ENCODE measurements at places on chromosomes 4 and X.

DNA sequence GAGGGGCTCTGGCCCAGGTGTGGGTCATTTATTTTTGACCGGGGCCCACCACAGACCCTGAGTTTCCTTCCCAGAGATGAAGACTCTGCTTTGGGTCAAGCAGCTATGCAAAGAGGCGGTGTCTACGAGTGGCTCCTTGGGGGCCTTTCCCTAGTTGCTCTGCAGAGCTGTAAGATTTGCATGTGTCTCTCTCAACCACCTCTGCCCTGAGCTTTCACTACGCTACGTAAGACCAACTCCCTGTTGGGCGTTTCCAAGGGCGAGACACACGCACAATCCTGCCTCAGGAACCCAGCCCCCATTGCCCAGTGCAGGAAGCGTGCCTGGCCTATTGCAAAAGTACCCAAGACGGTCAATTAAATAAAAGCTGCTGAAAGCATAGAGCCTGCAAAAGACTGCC lies 10.0 kb upstream of the ANOS1 start:
- no peak for DNase-seq

DNA sequence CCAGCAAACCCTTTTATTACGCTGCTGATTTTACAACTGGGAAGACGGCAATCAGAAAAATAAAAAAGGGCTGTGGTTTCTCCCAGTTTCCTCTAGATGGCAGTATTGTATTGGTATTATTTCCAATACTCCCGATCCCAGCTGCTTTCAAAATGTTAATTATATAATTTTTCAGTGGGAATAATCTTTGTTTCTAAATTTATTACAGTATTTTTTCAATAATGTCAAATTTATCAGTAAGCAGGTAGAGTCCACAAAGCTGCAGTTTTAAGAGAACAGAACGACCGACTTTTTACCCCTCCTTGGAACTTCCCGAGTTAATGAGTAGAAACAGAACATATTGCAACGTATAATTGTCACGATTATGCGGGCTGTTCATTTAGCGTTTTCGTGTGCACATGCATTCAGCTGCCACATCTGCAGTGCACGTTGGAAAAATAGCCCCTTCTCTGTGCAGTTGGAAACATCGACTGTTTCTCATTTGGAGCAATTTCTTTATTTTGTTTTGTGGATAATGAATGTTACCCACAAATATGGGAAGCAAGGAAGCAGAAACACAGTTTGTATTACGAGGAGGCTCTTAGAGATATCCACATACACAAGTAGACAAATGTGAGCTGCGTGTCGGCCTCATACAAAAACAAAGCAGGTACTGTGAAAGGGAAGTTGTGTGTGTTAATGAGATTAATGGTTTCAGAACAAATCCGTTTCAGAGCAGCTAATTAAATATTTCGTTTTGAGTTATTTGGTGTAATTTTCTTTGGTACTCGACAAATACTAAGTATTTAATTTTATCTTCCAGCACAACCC lies 188.0 kb downstream of the STIM2 start:
- no peak for DNase-seq

GRCh38 chr4:147307896-147308674 lies 172.8 kb upstream of the EDNRA start:
- no peak for DNase-seq

- DNase-seq, result no peak
These were observed 38.1 kb downstream of the GAB1 start for GRCh38 chr4:143374771-143375170.

GRCh38 chr4:110046588-110047049 lies 133.9 kb downstream of the EGF start:
- no peak for DNase-seq

DNA sequence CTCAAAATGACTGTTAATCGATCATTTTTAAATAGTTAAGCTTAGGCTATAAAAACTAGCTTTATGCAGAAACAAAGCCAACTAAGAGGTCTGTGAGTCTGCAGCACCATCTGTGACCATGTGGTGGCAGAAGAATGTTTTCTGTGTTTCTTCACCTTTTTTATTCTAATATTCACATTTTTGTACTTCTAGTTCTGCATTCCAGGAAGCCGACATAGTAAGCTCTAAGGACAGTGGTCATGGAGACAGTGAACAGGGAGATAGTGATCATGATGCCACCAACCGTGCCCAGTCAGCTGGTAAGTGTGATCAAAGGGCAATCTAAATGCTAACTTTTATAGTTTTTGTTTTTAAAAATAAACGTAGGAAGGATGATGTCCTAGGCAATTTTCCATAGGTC lies 5.6 kb downstream of the PCDH10 start:
- no peak for DNase-seq

GRCh38 chrX:142483965-142484364 lies 278.9 kb upstream of the MAGEC2 start:
- DNase-seq, result no peak

- DNase-seq, result no peak
These were observed 826.2 kb downstream of the TECRL start for GRCh38 chr4:63583007-63583406.

DNA sequence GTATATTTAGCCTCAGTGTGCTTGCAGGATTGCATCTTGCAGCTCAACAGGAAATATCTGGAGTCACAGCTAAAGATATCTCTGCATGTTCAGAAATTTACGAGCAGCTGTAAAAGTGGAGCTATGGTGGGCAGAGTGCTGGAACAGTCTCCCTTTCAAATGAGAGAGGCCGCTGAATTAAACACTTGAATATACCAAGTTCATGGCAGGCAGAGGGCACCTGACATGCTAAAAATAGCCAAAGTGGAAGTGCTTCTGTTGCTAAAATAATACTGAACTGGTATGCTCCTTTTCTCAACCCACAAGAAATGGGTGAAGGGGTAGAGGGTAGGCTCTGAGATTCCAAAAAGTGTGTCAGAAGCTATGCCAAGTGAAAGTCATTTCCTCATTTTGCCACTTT lies 98.1 kb downstream of the MGST2 start:
- DNase-seq, result no peak

DNA sequence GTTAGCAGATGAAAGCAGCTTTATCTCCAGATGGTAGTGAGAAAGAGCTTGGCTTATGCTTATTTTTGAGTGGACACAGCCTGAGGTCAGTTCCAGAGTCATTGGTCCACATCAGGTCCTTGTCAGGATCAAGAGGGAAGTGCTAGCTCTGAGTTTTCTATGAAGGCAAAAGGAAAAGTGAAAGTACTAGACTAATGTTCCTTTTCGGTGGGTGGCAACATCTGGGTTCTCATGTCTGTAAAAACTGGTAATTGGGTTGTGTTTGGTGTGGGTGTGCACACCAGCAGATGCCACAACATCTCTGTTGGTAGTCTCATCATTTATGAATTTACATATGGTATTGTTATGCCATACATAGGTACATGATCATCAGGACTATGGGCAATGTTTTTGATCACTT lies 210.5 kb downstream of the PWWP3B start:
- no peak for DNase-seq

DNA sequence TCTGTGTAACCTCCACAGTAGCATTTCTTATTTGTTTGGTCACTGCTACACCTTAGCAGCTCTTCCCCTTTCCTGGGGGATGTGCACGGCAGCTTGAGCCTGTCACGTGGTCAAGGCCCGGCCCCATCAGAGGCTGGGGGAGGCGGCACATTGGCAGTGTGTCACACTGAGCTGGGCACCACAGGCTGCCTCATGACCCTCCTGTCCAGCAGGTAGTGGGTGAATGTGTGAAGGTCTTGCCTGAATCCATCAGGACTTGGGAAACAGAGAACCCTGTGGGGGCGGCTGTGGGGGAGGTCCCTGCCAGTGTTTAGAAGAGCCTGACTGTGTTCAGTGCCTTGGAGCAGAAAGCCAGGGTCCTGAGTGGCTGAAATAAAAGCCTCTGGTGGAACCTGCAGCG lies 33.2 kb downstream of the WFS1 start:
- DNase-seq, result no peak

DNA sequence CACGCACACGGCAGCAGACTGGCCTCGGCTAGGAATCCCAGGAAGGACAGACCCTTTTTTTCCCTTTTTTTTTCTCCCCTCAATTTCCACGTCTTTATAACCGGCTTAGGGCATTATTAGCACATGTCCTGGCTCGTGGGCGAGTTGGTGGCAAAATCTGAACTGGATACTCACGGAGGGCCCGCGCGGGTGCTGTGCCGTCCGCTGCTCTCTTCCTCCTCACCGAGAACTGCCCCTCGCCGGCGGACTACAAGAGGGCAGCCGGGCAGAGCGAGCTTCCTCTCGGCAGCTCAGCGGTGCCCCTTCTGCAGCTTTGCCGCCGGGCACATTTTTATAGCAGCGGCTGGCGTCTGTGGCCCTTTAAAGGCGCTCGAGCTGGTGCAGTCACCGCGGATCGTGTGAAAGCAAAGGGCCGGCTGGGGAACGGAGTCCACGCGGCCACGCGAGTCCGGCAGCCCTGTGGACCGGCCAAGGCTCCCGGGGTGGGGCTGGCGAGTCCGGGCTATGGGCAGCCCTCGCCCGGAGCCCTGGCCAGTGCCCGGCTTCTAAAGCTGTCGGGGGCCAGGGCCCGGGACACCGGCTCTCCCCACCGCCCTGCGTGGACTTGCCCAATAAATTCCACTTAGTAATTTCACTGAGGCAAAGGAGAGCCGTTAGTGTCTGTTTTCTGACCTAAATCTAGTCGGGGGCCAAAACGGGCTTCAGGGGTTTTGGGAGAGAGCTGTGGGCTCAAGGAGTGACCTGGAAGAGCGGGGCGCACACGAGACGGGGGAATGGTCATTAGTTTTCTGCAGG lies 1.3 kb upstream of the CITED1 start:
- DNase-seq, result no peak

GRCh38 chr4:1939664-1940509 lies 68.7 kb downstream of the NSD2 start:
- DNase-seq, result no peak

- DNase-seq, result no peak
These were observed 1.6 kb downstream of the NHS start for GRCh38 chrX:17376431-17377077.

DNA sequence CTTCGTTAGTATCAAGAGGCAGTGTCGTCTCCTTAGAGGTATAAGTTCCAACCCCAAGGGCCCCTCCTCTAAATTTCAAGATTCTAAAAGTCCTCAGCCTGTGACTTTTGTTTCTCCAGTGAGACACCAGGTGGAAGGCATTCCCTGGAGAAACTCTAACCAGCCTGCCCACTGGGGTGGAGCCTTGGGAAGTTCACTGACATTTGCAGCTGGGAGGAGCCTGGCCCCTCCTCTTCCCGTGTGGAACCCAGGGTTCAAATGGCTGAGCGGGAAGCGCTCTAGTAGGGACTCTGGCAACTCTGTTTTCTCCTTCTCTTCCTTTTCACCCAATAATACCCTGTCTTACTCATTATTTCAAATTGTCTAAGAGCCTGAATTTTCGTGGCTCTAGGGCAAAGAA lies 325.0 kb downstream of the TLL1 start:
- no peak for DNase-seq

GRCh38 chrX:46712764-46713163 lies 46.2 kb downstream of the SLC9A7 start:
- no peak for DNase-seq

DNA sequence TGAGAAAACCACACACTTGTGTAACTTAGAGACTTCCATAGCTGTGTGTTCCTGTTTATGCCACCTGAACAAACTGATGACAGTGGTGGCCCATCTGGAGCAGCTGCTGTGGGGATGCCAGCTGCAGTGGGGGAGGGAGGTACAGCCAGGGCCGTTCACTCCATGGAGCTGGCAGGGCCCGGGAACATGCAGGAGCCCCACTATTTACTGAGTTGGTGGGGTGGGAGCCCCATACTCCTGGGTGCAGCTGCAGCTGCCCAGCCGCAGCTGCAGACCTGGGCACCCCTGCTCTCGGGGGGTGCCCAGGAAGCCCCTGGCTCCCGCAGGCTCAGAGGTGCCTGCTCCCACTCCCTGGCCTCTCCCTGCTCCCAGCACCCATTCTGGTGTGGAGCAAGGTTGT lies 398.6 kb upstream of the RASGEF1B start:
- no peak for DNase-seq

GRCh38 chrX:136266828-136267227 lies 15.6 kb upstream of the MAP7D3 start:
- DNase-seq, result no peak

DNA sequence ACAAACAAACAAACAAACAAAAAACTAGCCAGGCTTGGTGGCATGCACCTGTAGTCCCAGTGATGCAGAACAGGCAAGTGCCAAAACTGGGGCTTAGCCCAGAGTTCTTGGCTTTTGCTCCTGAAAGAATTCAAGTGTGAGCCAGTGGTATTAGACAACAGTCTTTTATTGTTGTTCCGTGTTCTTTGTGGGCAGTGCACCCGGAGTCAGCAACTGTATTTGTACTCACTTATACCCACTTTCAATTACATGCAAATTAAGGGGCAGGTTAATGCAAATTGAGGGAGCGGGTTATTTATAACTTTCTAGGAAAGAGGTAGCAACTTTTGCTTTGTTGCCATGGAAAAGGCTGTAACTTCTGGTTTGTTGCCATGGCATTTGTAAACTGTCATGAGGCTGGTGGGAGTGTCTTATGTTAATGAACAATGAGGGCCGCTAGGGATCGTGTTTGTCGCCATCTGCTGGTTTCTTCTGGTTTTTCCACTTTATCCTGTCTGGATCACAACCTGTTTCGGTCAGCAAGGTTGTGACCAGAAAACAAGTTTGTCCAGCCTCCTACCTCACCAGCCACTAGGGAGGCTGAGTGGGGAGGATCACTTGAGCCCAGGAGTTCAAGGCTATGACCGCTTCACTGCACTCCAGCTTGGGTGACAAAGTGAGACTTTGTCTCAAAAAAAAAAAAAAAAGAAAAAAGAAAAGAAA lies 88.8 kb upstream of the ESX1 start:
- DNase-seq, result no peak

DNA sequence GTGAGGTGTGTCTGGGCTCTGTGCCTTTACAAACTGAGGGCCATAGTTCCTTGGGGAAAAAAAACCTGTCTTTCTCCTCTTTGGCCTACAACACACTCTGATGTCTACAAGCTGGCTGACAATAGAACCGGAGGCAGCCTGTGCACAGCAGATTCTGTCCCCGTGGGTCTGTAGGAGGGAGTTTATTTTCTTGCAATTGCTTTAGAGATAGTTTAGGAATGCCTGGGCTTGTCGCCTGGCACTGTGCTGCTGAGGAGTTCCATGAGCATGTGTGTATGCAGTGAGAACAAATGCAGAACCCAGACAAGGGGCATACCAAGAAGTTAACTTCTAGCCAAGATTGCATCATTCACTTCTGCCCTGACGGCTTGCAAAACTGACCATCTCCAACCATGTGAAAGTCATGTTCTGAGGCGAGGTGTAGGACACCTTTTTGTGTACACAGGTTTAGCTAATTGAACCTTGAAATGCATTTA lies 54.1 kb downstream of the CCNI start:
- no peak for DNase-seq

- peak; percentile 60 for DNase-seq
These were observed at the start of gene CFAP299 for GRCh38 chr4:80335554-80336358. Gene CFAP299, plus strand, starts transcription at chr4:80335730.

DNA sequence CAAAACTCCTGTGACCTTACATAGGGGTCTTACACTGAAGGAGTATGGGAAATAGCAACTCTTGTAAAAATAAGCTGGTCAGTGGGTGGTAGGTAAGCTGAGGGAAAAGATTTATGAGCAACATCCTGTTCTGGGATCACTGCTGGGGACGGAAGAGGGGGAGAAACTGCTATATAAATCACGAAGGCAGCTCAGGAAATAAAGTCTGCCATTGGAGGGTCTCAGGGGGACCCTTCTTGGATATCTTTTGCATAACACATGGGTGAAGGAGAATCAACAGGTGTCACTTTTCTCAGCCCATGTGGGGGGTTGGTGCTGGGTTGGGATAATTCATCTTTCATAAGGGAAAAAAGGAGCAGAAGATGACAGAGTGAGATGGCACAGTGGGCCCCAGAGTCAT lies 33.7 kb downstream of the AFF1 start:
- no peak for DNase-seq

- DNase-seq, result no peak
These were observed 48.8 kb downstream of the LIMCH1 start for GRCh38 chr4:41586675-41587225.

- no peak for DNase-seq
These were observed 152.1 kb downstream of the FMR1NB start for GRCh38 chrX:148133105-148133725.

Data from T-helper 1 cell (primary cell).